SK-N-DZ (cell line): ENCODE measurements at places on chromosomes 6 and 20.

GRCh38 chr6:25329161-25329817 lies 50.1 kb downstream of the CARMIL1 start:
- DNase-seq, result no peak

GRCh38 chr20:45583502-45583901 lies 4.4 kb upstream of the WFDC8 start:
- no peak for DNase-seq

- no peak for DNase-seq
Measured at GRCh38 chr6:109055771-109056235, 38.8 kb downstream of the SESN1 start.

DNA sequence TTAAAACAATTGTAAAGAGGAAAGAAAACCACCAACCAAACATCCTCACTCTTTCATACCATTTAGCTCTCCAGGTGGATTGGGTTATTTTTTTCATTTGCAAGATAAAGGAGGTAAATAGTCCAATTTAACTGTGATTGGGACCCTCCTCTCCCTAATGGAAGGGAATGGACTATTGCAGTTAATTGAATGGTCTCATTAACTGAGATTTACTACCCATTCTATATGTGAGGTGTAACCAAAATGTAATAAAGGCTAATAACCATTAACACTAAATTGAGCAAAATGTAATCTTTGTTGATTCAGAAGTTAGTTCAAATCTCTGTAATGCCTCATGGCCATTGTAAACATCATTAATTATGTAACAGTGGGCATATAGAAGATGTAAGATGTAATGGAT lies 105.0 kb downstream of the KLHL32 start:
- no peak for DNase-seq

GRCh38 chr6:148348778-148349177 lies 6.1 kb downstream of the SASH1 start:
- no peak for DNase-seq

GRCh38 chr20:25007491-25008305 lies 15.1 kb upstream of the APMAP start:
- no peak for DNase-seq

GRCh38 chr20:17612992-17613327 lies 43.1 kb downstream of the DSTN start:
- no peak for DNase-seq

- no peak for DNase-seq
Measured at GRCh38 chr20:61757678-61758563, 307.8 kb downstream of the TAF4 start.

DNA sequence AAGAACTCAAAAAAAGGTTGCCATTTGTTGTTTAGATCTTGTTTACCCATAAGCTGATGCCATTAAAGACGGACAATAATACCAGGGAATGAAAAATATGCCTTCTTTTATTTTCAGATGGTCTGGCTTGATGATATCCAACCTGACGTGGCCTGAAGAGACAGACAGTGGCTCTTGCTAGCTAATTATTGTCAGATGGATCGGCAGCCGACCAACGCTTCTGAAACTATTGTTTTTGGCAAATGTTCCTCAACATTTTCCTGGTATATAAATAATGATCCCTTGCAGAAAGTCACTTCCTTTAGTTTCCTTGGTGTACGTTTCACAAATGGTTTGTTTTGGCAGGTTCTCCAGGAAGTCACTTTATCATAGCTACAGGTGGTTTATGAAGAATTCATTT lies 290.9 kb upstream of the TSHZ2 start:
- DNase-seq, result no peak

- no peak for DNase-seq
Measured at GRCh38 chr6:138105880-138106664, 1.1 kb downstream of the PERP start.

DNA sequence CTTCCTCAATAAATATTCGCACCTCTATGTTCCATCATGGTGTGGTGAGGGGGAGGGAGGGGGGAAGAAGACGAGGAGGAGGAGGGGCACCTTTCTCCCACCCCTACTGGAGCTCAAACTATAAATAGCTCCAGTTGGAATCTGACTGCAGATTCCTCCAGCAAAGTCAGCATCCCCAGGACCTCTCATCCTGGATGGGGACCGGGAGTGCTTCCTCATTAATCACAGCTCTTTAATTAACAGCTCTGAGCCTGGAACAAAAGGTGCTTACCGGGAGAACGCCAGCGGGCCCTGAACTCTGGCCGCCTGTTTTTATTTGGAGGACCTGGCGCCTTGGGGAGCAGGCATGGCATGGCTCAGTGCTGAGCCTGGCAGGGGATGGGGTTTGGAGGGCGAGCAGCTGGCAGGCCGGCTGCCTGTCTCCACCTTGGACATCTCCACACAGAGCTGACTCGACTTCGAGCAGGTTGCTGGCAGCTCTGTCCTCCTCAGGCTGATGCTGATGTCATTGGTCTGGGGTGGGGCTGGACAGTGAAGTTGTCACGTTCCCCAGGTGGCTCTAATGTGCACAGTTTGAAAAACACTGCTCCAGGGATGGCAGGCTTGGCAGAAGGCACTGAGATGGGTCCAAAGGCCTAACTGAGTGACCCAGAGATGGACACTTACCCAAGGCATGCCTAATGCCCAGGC lies 180.4 kb downstream of the DHX35 start:
- DNase-seq, result no peak

DNA sequence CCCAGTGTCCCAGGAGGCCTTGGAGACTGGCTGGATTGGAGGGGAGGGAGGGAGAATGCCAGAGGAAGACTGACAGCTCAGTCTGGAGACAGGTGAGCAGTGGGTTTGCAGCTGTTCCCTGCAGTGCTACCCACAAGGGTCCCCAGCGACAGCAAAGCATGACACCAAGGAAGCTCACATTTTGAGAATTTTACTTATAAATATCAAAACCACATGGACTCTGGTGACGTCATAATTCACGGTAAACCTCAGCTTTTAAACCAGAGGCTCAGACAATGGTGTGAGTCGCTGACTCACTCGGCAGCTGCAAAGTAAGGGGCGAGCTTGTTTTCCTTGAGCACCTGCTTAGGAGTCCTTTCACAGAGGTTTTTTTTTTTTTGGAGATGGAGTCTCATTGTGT lies 65.2 kb downstream of the THBS2 start:
- DNase-seq, result no peak

GRCh38 chr6:160882791-160883279 lies 108.7 kb upstream of the MAP3K4 start:
- DNase-seq, result no peak

GRCh38 chr6:148535976-148536375 lies 193.3 kb downstream of the SASH1 start:
- no peak for DNase-seq

DNA sequence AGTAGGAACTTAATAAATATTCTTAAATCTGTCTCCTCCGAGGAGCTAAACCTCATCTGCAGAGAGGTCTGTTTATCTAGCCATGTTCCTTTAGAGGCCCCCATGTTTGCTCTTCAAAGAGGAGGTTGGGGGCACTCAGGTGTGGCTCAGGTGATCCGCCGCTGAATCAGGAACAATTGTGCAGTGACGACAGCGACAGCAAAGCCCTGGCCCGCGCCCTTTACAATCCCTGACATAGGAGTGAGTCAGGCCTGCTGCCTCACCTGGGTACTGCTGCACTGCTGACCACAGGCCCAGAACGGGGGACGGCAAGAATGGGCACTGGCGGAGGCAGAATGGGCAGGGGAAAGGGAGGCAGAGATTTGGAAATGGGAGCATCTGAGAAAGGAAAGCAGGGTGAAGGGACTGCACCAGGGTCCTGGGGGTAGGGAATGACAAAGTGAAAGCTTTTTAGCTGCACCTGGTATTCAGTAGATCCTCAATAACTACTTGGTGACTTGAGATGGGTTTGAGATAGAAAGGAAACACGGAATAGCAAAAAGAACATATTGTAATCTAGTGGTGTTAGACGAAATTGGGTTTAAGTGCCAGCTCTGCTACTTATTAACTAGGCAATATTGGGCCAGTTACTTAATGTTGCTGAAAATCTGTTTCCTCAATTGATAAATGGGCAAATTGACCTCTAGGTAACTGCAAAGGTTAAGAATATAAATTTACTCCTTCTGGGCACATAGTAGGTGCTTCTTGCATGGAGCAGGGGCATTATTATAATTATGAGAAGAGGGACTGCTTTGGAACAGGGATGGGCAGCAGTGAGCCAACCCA lies 5.4 kb upstream of the IER3 start:
- DNase-seq, result no peak

DNA sequence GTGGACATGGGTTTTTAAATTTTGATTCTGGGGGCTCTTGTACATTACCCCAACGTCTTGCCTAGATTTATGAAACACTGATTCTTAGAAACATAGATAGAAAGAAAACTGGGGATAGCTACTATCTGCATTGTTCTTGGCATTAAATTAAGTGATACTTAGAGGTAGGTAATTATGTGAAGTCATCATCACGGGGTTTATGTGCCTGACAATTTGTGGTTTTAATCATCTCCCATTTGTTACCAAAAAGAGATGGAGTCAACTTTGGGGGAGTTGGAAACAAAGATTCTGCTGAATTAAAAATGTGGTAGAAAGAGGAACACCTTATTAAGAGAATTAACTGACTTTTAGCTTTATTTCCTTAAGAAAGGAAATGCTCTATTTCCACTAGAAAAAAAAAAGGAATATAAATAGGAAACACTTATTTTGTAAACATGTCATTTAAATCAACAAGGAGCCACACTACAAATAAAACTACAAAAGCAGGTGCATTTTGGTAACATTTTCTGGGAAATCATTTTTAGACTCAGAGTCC lies 5.6 kb downstream of the TNFAIP3 start:
- no peak for DNase-seq

DNA sequence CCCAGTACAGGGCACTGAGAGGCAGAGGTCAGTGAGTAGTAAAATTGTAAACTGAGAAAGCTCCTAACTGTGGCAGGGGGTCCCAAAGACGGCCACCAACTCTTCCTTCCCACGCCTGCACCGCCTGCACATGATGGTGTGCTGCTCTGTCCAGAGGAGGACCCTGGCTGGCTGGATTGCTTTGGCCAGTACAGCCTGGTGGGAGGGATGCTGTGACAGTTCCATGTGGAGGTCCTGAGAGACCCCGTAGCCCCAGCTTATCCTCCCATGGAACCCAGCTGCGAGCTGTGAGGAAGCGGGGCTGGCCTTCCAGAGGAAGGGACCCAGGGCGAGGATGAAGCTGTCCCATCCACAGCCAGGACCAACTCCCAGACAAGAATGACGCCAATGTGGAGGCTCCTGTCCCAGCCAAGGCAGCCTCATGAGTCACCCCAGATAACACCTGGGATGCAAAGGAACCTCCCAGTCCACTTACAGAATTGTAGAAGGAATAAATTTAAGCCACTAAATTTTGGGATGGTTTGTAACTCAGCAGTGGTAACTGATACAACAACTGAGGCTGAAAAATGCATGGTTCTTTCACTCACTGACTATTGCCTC lies 2.0 kb upstream of the ACSS1 start:
- DNase-seq, result no peak

- no peak for DNase-seq
Measured at GRCh38 chr6:170087941-170088581, 202.8 kb downstream of the DLL1 start.

DNA sequence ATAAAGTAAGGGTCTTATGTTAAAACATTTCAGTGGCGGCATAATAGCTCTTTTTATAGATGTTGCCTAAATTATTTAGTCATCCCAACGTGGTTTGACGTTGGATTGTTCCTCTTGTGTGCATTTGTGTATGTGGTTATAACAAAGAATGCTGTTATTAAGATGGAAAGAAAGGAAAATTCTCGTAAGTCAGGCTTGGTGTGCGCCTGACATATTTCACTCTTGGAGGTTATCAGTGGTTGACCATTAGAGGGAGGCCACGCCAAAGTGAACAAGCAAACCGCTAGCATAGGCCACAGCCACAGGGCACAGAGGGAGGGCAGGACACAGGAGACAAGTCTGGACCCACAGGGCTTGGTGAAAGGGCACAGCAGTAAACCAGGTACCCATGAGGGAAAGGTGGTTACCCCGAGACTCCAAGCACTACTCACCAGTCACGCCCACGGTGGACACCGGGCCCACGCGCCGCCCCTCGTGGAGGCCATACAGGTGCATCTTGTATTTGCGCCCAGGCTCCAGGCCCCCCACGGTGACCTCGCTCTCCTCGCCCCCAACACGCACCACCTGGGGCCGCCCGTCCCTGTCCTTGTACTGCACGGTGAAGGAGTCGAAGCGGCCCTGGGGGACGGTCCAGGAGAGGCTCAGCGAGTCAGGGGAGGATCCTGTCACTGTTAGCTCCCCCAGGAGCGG lies 22.9 kb downstream of the CYP21A2 start:
- no peak for DNase-seq

DNA sequence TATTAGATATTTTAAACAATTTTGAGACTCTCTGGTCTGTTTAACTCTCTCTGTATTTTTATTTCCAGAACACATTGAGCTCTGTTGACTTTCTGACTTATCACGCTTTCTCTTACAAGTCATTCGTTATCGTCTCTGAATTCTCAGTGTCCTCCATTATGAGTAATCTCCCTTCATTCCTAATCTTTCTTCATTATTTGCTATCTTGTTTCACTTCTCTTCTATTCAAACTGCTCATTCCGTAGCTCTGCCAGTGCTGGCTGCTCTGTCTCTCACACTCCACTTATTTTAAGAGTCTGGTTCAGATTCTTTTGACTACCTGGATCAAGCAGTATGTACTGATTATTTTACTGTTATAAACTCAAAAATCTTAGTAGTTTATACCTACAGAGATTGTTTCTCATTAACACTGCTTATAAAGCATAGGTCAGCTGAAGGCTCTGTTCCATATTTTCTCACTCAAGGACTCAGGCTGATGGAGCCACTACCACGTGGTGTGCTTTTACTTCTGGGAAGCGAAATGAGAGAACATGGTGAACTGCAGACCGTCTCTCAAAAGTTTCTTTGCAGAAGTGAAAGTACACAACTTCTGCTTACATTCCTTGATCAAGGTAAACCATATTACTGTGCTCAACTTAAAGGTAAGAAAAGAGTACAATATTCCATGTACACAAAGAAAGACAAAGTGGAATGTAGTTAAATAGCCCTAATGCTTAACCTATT lies 485.2 kb downstream of the GRIK2 start:
- no peak for DNase-seq

DNA sequence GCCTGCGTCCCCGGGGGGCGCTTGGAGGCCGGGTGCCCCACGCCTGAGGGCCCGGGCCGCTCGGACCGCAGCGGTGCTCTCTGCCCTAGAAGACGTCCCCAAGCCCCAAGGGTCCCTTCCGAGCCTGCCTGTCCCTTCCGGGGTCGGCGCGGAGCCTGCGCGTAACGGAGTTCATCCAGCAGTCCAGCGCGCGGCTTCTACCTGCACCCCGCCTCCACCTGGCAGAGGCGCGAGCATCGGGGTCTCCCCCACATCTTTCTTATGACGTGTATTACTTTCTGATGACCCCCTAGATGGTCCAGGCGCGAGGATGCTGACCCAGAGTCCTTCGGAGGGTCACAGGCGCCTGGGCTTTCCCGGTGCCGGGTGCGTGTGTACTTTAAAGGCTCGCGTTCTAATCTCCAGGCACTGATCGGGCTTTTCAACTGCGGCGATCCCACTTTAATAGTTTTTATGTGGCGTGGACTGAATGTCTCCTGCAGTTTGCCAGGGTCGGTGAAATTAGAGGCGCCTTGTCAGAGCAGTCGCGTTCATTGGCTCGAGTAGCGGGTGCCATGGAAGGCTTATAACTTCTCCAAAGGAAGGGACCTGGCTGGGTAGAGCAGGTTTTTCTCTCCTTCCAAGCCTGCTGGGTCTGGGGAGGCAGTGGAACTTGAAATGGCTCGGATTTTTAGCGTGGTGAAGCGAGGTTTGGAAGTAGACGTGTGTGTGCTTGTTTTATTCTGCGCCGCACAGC lies 912 bp downstream of the EYA4 start:
- DNase-seq, result peak; percentile 61

GRCh38 chr6:165973473-165973872 lies 194.2 kb downstream of the TBXT start:
- DNase-seq, result no peak

GRCh38 chr6:109297406-109298110 lies 84.7 kb downstream of the CD164 start:
- no peak for DNase-seq
